Activated CD4-positive, alpha-beta T cell treated with anti-CD3 and anti-CD28 coated beads for 4 hours (primary cell): ENCODE measurements at places on chromosomes 2 and 18.

DNA sequence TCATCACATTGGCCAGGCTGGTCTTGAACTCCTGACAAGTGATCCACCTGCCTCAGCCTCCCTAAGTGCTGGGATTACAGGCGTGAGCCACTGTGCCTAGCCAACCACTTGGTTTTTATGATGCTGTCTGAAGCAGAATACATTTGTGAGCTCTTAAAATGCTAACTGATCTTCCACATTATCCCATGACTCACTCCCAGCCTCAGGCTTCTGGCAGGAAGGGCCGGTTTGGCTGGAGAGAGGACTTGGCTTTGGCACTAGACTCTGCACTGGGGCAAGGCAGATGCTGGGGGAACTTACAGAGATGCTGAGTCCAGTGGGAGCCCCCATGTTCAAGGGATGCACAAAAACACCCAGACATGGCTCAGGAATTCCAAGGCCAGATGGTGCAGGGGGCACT lies 40.5 kb upstream of the SH3BP4 start:
- DNase-seq: no peak

DNA sequence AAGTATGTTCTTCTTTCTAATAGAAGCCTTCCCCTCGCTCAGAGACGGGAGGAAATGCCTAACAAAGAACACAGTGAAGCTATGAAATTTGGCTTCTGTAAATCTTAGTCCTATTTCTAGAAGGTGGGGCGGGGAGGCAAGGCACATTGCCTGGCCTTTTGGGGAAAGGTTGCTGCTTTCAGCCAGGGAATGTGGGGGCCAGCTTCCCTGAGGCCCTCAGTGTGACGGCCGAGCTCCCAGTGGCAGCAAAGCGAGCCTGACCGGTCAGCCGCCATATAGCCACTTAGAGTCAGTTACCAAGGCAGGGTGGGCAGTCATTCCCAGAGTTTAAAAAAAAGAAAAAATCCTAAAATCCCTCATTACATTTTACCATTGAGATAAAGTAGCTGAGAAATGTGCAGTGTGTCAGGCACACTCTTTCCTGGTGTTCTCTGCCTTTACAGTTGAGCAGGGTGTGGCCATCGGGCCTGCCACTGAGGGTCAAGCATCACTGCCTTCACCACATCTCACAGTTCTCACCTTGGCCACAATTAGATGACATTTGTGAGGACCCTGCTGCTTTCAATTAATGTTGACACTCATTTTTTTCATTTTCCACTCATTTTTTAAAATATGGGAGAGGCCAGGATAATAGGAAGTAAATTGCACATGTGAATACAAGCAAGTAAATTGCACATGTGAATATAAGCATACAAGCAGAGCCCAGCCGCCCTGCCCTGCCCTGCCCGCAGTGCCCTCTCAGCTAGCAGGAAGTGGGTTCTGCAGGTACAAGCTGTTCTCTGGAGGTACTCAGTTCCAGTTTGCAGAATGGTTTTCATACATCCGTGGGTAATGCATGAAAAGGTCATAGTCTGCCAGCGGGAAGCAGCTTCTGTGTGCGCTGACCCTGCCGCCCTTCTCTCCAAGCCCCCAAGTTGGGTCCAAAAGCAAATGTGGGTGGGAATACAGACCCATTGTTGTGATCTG lies 76.9 kb downstream of the WDSUB1 start:
- peak; percentile 7 for DNase-seq

DNA sequence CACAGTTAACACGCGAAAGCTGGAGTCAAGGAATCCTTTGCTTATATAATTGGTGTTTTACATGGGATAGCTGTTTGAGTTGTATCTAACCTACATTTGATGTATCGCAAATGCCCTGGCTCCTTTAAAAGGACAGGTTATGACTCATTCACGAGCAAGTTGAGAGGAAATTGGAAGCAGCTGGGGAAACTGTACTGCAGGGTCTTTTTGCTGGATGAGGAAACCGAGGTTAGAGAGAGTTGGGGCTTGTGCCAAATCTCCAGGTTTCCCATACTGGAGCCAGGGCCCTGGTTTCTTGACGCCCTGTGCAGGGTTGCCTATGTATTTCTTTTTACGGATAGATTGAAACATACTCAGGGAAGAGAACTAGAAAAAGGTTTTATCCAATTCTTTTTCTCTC lies 60.0 kb upstream of the SPTBN1 start:
- no peak for DNase-seq

GRCh38 chr18:28151434-28151833 lies 25.5 kb downstream of the CDH2 start:
- DNase-seq: no peak

- peak; percentile 32 for DNase-seq
These were observed at the start of gene GALM for GRCh38 chr2:38665854-38666555. TSS of gene GALM (plus strand) at chr2:38666114. CDS start at chr2:38666162, 48 bp downstream.

GRCh38 chr2:43333656-43334144 lies 107.3 kb upstream of the ZFP36L2 start:
- no peak for DNase-seq

DNA sequence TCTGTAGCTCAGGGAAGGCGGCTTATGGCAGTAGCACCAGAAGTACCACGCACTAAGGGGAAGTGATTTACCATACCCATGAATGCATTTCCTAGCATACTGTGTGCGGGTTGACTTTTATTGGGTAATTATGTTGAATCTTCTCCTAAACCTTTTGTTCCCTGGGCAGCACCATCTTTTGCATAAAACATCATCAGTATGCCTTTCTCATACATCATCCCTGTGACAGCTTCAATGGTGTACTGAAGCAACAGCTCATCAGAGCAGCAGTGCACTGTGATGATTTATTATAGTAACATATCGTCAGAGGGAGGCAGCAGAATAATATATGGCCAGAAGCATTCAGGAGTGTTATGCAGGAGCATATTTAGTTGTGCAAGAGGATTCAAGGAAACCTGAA lies 204.9 kb downstream of the CDH7 start:
- no peak for DNase-seq

GRCh38 chr2:104938231-104938941 lies 84.5 kb downstream of the POU3F3 start:
- no peak for DNase-seq

GRCh38 chr2:127053731-127054603 lies 53.0 kb downstream of the BIN1 start:
- DNase-seq: no peak

- no peak for DNase-seq
These were observed 159.5 kb downstream of the COL6A3 start for GRCh38 chr2:237254369-237254861.

DNA sequence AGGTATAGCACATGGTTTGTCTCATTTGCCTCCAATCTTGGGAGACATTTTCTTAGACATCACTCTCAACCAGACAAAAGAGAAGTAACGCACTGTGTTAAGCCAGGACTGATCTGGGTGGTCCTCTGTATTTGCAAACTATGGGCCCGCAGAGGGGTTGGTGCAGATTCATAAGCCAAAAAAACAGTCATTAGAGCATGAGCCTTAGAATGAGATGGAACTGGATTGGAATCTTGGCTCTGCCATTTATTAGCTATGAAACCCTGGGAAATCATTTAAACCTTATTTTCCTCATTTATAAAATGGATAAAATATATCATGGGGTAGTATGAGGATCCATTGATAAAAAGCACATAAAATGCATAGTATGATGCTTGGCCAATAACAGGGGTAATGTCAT lies 213.5 kb upstream of the APCDD1 start:
- DNase-seq: no peak

- DNase-seq: no peak
These were observed 52.7 kb downstream of the CUL3 start for GRCh38 chr2:224532441-224532840.

- DNase-seq: no peak
These were observed 13.7 kb downstream of the ELP2 start for GRCh38 chr18:36143391-36143790.

DNA sequence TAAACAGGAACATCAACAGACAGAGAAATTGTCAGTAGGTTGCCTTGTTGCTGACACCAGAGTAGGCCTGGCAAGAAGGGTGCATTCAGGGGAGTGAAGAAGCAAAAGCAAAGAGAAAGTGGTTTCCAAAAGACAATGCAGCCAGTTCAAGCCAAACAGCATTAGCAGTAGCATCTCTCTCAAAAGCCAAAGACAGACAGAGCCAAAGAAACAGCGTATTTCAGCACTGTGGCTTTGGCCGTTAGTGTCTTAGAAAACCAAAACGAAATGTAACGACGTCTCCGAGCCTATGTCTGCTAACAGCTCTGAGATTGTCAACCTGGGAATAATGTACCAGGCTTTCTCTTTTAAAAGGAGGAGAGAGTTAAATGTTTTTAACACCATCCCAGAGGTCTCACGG lies 178.6 kb downstream of the NRP2 start:
- DNase-seq: no peak

- no peak for DNase-seq
These were observed 158.6 kb downstream of the ZNF804A start for GRCh38 chr2:184756885-184757284.
